Activated T-cell treated with anti-CD3 and anti-CD28 coated beads for 48 hours (primary cell): ENCODE measurements at places on chromosomes 6 and 20.
A peak's percentile ranks its signal among the peaks of the same experiment; 100 is the strongest.

DNA sequence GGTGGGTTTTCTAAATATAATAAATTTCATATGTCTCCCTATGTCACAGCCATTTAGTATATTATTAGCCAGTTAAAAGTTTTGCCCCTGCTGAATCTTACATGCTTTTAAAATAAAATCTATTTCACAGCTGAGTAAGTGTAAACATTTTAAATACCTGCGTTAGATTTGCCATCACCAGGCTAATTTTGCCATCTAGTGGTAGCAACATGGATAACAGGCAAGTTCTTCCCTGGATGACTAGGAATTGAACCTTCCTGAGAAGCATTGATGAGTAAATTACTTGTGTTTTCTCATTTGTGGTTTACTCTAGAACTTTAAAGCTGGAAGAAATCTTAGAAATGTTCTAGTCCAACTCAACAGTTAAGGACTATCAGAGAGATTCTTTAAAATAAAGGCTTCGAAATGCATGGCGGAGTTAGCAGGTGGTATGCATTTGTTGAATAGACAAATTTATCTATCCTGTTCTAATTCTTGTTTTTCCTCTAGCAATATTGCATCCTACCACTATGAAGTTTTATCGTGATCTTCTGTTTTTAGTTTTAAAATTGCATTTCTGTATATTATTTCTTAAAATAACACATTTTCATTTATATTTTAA lies 2.6 kb downstream of the PRSS35 start:
- no peak for DNase-seq

DNA sequence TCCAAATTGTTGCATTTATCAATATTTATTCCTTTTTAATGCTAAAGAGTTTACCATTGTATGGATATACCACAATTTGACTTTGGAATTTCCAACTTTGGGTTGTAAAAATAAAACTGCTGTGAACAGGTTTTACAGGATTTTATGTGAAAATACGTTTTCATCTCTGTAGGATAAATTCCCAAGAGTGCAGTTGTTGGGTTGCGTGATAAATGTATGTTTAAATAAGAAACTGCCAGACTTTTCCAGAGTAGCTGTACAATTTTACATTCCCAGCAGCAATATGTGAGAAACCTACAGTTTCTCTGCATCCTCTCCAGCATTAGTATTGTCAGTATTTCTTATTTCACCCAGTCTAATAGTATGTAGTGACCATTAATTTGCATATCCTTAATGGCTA lies 12.6 kb downstream of the TAB2 start:
- DNase-seq: no peak

DNA sequence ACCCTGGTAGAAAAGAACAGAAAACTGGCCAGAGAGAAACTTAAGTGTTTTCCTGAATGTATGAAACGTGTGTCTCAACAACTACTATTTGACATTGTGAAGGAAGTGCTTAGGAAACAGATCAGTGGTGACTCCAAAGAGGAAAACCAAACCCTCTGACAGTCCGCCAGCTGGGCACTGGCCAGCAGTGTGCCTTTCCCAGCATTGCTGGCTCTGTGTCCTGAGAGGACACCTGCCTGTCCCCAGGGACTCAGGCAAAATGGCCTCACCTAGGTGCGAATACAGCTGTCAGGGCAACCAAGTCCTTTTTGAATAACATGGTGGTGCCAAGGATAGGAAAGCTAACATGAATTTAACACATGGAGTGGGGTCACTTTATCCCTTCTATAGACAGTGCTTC lies 72.5 kb downstream of the NDUFAF5 start:
- no peak for DNase-seq

GRCh38 chr20:1405801-1406200 lies 12.9 kb upstream of the FKBP1A start:
- no peak for DNase-seq

GRCh38 chr6:113695516-113695915 lies 161.6 kb upstream of the MARCKS start:
- DNase-seq: no peak

GRCh38 chr6:38264605-38265004 lies 375.1 kb downstream of the BTBD9 start:
- DNase-seq: no peak

GRCh38 chr6:35642471-35643161 lies 46.1 kb downstream of the FKBP5 start:
- no peak for DNase-seq

- DNase-seq: peak; percentile 89
Observed at GRCh38 chr6:20403070-20403765, 1.5 kb downstream of the E2F3 start.

DNA sequence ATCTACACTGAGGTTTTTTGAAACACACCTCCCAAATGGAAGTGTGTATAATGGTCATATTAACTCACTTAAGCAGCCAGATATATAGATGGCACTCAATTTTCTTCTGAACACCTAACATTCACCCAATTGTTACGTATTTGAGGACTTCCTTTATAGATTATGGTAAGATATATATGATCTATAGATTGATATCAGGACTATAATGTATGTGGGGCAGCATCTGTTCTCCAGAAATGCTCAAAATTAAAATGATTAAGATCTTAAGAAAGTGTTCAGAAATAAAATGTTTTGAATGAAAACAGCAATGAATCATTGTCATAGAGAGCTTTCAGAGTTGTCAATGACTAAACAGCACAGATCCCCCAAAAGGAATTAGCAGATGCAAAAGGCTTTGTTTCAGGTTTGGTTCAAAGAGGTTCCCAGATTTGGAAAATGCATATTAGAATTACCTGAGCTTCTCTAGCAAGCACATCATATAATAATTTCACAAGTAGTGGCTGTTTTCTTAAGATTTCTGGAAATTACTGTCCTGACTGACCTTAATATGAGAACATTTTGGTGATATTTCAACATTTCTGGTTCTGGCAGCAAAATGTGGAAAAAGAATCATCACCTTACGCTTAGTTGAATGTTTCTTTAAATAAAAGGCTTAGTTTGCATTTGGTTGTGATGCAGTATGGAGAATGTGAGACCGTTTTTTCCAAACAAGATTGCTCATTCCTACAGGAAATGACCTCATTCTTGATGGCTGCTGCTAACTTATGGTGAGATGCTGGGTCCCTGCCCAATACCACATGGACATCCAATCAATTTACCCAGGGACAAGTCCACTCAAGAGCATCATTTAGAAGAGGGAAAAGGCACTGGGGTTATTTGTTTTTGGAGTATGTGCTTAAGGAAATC lies 31.5 kb downstream of the TRAF3IP2 start:
- DNase-seq: no peak

- no peak for DNase-seq
Observed at GRCh38 chr6:21900730-21901129, 307.2 kb downstream of the SOX4 start.

- no peak for DNase-seq
Observed at GRCh38 chr20:31587545-31588389, 17.3 kb upstream of the ID1 start.

- DNase-seq: no peak
Observed at GRCh38 chr6:4301871-4302270, 166.5 kb upstream of the ECI2 start.

GRCh38 chr6:8831366-8832152 lies 396.2 kb upstream of the SLC35B3 start:
- DNase-seq: no peak
